ENCODE measurements at places on chromosomes 4 and X.

DNA sequence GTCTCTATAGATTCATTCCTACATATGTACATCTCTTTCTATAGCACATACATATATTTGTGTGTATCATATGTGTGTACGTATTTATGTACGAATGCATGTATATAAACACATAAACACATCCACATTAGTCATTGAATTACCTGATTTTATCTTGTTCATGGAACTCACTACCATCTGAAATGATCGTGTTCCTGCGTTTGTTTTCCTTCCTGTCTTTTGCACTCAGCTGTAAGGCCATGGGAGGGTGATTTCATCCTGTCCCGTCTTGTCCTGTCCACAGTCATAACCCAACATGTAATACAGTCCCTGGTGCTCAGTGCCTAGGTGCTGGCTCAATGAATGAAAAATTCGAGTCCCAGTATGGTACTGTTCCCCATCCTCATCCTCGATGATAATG is 191.8 kb upstream of the PSAPL1 start:
- DNase-seq = no peak

DNA sequence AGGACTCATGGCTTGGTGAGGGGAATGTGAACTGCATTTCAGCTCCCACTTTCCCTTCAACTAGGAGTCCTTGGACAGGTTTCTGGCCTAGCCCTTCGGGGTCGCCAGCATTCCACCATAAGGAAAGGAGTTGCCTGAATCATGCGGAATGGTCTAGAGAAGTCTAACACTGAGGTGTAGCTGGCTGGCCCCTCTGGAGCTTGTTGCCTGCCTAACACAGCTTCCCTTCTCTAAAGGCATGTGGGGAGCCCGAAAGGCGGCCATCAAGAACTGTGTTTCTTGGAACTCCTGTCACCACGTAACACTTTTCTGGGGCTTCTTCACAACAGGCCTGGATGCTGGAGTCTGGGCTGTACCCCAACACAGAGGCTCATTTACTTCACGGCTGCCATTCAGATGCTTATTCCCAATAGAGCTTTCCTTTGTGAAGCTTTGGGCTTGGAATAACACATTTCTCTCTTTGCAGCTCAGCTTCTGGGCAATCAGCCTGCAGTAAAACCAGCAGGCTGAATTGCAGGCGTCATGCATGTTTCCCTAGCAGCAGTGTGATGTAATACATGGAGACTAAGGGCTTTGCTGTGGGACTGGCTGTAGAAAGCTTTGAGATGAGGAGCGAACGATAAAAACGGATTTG is 5.4 kb downstream of the GABRQ start:
- no peak for DNase-seq

DNA sequence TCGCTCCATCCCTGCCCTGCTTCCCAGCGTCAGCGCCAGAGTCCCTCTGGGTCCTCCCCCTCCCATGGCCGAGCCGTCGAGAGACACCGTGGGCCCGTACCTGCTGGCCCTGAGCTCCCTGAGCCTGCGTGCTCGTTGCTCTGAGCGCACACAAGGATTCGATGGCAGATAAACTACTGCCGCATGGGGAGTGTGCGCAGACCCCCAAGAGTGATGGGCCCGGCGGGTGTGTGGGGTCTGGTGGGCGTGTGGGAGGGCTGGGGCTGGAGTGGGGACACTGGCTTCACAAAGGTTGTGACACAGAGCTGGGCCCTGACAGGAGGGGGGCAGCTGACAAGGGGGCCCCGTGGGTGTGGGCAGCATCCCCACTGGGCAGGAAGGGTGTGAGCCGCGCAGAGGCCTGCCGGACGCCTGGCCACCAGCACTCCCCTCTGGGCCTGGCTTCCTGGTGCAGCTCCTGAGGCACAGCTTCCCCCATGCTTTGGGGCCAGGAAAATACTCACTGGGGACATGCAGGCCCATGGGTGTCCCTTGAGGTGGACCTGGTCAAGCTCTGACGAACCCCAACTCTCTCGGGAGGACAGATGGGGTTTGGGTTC is 4.8 kb upstream of the RGS12 start:
- DNase-seq = no peak

DNA sequence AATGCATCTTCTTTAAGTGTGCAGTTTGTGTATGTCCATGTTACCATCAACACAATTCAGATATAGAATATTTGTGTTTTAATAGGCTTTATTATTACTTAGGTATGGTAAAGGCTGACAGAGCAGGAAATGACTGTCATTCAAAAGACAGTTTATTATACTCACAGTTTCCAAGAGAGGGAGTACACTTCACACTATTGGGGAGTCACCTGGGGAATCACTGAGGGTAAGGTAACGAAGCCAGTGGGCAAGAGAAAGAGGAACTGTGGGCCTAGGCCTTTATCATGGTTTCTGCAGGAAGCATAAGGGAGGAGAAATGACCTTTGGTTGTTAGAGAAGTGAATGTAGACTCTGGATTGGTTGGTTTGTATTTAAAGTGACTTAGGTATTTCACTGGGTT is 235.1 kb upstream of the HCCS start:
- DNase-seq = no peak

- peak; percentile 36 for DNase-seq
Observed at GRCh38 chr4:121192480-121192879, 28.4 kb upstream of the TNIP3 start.

DNA sequence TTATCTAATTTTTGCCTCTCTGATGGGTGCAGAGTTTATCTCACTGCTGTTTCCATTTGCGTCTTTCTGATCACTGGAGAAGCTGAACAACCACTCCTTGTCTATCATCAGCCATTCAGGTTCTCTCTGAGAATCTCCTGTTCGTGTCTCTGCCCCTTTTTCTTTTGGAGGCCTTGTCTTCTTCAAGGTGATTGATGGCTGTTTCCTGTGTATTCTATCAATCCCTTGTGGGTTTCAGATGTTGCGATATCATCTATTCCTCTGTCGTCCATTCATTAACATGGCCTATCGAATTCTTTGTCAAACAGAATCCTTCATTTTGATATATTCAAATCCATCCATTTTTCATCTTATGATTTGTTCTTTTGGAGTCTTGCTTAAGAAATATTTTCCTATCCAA is 100.3 kb downstream of the FAM53A start:
- no peak for DNase-seq

GRCh38 chr4:16721613-16722291 is 176.7 kb downstream of the LDB2 start:
- no peak for DNase-seq

DNA sequence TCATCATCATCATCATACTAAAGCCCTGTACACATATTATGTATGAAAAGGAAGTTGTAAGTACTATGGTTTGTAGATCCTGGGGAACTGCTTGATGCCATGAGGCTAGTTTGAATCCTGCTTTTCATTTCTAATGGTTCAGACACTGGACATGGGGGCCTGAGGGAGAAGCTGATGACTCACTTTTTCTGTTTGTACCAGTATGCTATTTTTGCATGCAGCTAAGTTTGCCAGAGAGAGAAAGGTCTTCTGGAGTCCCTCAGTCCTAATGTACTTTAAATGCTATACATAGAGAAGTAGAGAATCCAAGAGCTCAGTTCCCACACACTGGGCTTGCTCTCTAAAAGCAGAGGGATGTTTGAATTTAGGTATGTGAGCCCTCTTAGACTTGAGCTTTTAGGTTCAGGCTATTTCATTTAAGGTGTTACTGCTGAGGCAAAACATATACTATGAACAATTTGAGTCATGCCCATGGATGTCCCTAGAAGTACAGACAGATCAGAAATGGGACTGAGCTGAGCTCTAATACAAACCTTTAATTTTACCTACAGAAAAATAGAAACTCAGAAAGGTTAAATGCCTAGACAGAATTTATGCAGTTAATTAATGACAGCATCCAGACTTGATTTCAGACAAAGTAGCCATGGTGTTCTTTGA is 17.6 kb upstream of the HS3ST1 start:
- no peak for DNase-seq

DNA sequence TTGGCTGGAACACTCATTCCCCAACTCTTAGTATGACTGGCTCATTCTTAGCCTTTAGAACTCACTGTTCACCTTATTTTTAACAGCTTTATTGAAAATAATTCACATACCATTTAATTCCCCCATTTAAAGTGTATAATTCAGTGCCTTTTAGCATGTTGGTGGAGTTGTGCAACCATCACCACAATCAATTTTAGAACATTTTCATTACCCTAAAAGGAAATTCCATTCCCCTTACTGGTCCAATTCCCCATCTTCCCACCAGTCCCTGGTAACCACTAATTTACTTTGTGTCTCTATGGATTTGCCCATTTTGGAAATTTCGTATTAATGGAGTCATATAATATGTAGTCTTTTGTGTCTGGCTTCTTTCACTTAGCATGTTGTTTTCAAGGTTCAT is 19.7 kb downstream of the NHSL2 start:
- no peak for DNase-seq

DNA sequence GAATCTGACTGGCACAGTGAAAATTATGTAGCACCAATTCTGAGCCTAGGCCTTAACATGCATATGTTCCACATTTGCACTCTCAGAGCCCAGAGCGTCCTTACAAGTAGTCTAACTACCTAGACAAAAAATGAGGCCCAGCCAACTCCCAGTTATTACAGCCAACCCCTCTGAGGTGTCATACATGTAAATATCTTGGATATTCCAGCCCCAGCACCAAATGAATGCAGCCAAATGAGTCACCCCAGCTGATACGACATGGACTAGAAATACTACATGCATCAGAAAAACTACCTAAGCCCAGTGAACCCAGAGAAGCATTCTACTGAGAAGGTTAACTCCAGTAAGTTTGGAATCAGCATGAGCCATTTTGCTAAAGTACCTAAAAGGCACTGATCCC is 145.1 kb downstream of the STPG2 start:
- no peak for DNase-seq

DNA sequence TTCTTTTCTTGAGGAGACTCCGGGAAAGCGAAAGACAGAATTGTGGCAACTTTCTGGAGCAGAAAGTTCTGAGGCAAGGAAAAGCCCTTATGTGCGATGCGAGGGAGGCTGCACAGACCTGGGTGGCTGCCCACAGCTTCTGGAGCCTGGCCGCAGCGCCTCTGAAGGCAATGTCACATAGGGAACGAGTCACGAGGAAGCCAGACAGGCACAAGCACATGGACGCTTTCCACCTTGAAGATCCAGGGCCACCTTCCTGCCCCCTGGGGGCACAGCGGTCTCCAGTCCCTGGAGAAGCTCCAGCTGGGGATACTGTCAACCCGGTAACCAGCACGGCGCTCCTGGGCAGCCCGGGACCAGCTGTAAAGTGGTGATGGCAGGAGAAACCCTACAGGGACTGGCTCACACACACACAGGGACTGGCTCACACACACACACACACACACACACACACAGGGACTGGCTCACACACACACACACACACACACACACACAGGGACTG is 69.8 kb downstream of the MTNR1A start:
- no peak for DNase-seq

GRCh38 chr4:1559896-1560650 is 124.0 kb downstream of the FAM53A start:
- DNase-seq = no peak

DNA sequence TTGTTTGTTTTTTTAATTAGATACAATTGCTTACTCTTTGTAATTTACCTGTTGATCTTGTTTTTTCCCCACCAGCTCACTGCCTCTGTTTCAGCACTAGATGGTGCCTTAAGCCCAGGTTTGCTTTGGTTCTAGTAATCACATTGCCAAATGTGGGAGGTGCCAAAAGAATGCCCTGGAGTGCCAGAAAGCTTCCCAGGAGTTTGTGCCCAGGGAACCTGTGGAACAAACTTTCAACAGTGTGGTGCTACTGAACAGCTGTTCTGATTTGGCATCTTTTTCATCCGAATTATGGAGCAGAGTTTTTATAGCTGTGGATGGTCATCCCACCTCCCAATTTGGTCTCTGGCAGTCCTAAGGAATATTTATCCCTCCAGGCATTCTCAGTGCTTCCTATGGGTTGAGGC is 1000.7 kb downstream of the STIM2 start:
- peak; percentile 28 for DNase-seq

DNA sequence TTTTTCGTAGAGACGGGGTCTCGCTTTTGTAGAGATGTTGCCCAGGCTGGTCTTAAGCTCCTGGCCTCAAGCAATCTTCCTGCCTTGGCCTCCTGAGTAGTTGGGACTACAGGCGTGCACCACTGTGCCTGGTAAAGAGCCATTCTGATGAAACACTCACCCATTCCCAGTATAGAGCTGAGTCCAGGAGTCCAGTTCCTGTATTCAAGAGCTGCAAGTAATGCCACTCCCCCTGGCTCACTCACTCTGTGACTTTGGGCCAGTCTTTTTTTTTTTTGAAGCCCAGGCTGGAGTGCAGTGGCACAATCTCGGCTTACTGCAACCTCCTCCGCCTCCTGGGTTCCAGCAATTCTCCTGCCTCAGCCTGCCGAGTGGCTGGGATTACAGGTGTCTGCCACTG is 3.5 kb downstream of the CCDC22 start:
- DNase-seq = no peak

DNA sequence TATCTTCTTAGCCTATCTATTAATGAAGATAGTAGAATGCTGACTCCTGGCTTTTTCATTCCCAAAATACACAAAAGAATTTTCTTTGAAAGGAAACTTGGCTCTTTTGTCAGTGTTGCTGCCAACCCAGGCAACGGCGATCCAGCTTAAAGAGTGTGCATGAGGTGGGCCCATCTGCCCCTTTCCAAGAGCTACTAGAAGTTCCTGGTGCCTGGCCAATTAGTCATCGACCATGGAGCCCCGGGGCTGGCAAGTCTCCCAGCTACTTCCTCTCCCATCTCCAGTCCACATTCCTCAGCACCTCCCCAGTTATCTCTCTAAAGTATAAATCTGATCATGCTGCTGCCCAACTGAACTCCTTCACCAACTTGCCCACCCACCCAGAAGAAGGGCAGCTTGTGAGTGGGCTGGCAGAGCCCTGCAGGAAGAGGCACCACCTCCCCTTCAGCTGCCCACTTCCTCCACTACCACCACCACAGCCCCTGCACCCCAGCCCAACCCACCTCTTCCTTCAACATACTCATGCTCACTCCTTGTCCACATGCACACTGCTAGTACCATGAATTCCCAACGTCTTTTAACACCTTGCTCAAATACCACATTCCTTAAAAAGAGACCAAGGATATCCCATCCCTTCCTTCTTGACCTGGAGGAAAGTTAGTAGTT is 158.2 kb upstream of the MAP3K15 start:
- no peak for DNase-seq

- no peak for DNase-seq
Observed at GRCh38 chr4:183984566-183984965, 79.5 kb downstream of the STOX2 start.

GRCh38 chrX:10685923-10686595 is 65.7 kb upstream of the MID1 start:
- no peak for DNase-seq

DNA sequence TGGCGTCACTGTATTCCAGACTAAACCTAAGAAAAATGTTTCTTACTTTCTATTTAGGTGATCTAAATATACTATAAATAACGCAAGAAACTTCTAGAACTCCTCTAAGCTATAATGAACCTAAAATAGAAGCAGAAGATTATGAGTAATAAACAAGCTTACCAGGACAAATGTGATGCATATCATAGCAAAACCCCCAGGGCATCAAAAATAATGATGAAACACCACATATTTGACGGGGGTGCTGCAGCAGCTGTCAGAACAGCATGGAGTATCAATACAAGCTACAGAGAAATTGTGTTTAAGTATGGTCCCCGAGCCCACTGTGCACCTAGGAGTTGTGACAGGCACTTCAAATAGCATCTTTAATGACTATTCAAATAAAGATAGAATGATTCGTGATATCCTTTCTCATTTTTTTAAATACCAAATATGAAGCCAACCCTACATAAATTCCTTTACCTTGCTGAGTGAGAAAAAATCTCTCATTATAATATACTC is 337.3 kb downstream of the CENPC start:
- no peak for DNase-seq
